ENCODE measurements at places on chromosomes 5 and 9.

- no peak for DNase-seq
Observed at GRCh38 chr9:115237385-115237998, 119.5 kb upstream of the TNC start.

DNA sequence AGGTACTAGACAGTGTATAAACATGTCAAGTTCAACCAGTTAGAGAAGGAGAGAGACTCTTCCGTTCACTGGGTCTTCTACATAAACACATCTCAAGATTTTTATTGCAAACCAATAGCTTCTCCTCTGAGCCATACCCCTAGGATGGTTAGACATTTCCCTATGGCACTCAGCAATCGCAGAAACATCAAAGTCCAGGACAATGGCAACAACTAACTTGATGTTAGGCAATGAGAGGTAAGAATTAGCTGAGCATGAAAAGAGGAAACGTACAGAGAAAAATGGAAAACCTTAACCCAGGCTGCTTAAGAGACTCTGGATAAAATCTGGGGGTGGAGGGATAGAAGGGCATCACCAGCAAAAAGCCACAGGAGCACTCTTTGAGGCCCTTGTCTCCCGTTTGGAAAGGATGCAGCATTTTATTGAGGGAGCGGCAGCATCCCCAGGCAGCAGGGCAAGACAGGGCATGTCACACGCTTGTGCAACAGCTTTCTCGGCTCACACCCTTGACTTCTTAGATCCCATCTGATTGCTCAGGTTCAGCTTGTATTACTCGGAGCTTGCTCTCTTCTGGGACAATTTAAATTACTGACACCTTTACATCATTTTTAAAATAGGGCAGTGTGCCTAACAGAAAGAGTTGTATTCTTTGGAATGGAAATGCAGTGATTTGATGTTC lies 8.6 kb upstream of the PSAT1 start:
- no peak for DNase-seq

DNA sequence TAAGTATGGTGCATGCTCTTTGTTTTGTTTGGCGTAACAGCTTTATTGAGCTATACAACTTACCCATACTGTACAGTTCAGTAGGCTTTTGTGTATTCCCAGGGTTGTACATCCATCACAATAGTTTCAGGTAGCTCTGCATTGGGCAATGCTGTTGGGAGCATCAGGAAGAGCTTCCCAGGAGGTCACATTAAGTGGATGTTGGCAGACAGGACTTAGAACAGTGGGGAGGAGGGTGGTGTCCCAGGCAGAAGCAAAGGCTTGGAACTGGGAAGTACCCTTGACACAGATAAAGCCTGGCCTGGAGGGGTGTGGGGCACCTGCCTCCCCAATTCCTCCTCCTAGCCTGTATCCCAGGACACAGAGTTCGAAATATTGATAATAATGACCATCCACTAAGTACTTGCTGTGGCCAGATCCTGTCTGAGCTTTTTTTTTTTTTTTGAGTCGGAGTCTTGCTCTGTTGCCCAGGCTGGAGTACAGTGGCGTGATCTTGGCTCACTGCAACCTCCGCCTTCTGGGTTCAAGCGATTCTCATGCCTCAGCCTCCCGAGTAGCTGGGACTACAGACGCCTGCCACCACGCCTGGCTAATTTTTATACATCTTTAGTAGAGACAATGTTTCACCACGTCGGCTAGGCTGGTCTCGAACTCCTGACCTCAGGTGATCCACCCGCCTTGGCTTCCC lies 1.3 kb downstream of the BBLN start:
- no peak for DNase-seq

DNA sequence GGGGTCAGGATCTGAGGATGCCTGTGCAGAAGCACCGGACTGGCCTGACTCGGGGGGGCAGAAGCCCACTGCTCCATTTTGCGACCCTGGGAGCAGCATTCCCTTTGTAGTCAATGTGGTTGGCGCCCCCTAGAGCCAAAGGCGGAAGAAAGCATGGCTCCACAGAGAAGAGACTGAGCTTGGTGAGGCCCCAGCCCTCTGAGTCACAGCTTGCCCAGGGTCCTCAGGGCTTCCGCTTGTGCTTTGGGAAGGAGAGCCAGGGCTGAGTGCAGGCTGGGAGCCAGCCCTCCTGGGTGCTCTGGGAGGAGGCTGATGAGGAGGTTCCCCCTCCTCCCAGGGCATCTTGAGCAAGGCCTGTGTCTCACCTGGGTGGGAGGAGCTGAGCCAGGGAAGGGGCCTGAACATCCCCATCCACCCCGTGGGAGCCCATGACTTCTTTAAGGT lies 5.5 kb upstream of the AQP3 start:
- peak; percentile 75 for DNase-seq

DNA sequence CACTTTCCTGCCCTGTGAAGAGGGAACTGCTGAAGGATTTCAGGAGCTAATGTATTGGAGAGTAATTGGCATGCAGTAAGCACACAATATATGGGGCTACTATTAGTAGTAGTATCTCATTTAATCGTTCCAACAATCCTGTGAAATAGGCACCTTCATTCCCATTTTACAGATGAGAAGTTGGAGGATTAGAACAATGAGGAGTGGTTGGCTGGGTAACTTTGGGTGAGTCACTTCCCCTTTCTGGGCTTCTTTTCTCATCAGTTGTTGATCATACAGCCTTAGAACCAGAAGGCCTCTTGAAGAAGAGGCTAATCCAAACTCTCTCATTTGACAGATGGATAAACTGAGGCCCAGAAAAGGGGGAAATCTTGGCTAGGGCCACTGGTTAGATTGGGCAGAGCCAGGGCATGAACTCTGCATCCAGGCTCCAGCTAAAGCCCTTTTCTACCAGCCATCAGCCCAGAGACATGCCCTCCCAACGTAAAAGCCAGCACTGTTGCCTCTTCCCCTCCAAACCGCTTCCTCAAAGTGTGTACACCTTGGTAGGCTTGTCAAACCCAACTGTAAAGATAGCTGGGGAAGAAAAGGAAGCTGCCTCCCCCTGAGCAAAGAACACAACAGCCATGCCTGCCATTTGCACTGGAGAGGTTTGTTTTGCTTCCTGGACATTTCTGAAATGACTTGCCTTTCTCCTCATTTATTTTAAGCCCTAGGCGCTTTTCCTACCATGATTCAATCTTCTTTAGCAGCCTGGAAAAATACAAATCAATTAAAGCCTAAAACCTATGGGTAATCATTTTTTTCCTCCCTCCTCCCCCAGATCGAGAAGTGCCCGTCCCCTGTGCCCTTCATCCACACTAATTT lies 992 bp downstream of the SPACA9 start:
- no peak for DNase-seq

DNA sequence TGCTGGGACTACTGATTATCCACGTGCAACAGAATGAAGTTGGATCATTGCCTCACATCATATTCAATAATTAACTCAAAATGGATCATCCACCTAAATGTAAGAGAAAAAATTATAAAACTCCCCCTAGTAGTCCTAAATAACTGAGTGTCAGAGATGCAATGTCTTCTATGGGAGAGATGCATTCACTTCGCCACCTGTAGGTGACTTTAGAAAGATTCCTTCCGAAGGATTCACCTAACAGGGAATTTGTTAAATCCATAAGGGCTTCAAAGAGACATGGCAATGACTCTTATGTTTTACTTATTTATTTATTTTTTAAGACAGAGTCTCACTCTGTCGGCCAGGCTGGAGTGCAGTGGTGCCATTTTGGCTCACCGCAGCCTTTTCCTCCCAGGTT lies 526.0 kb downstream of the MTRR start:
- no peak for DNase-seq

DNA sequence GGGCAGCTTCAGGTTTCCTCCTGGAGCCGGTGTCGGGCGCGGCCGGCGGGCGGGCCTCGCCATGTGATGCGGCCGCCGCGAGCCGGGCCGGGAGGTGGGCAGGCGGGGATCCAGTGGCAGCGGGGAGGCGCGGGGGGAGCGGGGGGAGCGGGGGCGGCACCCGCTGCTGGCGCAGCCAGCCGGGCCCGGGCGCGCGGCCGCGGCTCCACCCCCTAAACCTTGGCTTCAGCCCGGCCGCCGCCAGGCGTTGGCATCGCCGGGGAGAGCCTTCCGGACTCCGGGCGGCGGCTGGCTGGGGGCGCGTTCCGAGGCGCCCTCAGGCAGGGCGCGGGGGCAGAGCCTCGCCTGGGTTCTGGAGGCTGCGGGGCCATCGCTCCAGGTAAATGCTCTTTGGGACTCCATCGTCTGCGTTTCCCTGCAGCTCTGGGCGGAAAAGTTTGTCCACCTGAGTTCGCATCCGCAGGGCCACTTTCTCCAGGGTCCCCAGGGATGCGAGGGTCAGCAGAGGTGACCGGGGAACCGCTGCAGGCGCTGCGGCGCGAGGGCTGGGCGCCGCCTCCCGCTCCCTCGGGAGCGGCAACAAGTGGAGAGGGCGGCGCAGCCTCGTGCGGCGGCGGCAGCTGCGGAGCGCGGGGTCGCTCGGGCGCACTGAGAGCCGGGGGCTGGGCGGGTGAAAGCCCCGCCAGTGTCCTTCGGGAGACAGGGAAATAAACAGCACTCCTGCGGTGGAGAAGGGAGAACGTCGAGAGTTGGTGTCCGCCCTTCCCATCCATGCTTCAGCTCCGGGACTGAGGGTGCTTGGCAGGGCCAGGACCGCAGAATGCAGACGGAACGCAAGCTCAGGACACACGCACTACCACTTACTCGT lies at the start of gene ARHGEF28:
Gene ARHGEF28, plus strand, starts transcription at position 253 of the 868 bp plus-strand sequence. CDS start 58,656 bp downstream, outside the sequence.
- DNase-seq: peak; percentile 60

- no peak for DNase-seq
Observed at GRCh38 chr5:157785801-157786200, 42.3 kb downstream of the LSM11 start.

GRCh38 chr9:14405176-14405706 lies 91.3 kb upstream of the NFIB start:
- no peak for DNase-seq

DNA sequence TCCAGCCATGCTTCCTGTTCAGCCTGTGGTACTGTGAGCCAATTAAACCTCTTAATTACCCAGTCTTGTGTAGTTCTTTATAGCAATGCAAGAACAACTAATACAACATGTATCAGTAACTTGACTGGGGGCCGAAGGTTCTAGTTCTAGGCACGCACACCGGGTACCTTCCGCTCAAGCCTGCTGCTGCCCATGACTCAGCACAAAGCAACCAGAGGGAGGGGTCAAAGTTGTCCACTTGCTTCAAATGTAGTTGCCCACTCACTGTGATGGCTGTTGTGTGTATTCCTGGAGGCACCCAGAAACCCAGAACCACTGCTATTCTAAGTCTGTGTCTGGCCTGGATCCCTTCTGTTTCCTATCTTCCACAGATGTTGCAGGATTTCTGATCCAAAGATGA lies 222.6 kb downstream of the FRMD3 start:
- no peak for DNase-seq

GRCh38 chr9:7936163-7936562 lies 136.6 kb upstream of the DMAC1 start:
- DNase-seq: no peak

GRCh38 chr9:98192503-98193335 lies at the start of gene CORO2A:
Gene CORO2A (minus strand): TSS chr9:98192637. CDS start chr9:98157660, 34,977 bp downstream.
- peak; percentile 83 for DNase-seq

DNA sequence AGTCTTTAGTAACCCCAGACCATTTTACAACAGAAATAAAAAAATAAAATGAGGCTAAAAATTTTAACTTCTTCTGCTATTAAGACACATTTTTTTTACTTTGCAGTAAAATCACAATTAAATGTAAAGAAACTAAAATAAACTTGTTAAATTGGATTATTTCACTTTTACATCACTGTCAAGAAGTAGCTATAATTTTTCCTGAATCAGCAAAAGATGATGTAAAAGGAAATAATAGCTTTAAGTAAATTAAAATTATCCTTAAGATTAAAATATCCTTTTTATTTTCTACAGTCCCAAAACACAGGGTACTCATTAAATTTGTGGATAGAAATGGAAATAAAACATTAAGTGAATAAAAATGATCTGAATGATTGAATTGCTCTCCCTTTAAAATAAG lies 44.5 kb downstream of the TMEM232 start:
- no peak for DNase-seq

- no peak for DNase-seq
Observed at GRCh38 chr9:79928661-79929223, 357.0 kb downstream of the TLE4 start.

GRCh38 chr5:74085782-74086181 lies 459.8 kb downstream of the ARHGEF28 start:
- DNase-seq: no peak

DNA sequence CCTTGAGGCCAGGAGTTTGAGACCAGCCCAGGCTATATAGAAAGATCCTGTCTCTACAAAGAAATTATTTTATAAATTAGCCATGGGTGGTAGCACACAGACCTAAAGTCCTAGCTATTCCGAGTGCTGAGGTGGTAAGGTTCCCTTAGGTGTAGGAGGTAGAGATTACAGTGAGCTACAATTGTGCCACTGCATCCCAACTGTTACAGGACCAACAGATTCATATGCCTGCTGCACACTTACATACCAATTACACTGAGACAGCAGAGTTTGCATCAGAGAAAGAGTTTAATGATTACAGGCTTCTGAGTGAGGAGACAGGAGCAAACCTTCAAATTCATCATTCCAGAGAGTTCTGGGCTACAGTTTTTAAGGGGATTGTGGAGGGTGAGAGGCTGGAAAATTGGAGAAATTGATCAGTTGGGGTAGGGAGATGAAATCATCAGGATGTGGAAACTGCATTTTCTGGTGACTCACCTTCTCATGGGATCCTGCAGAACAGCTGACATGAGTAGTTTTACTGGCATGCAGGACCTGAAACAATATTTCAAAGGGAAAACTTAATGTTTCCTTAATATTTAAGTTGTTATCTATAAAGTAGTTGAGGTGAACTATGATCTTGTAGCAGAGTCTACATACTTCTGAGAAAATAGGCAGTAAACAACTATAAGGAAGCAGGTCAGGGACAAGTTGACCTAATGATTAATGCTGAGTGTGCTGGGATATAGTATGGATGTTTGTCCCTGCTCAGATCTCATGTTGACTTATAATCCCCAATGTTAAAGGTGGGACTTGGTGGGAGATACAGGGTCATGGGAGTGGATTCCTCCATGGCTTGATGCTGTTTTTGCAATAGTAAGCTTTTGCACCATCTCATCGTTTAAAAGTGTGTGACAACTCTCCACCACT lies 54.7 kb downstream of the ANXA2R start:
- peak; percentile 73 for DNase-seq

GRCh38 chr9:99140685-99141314 lies 35.9 kb downstream of the TGFBR1 start:
- DNase-seq: peak; percentile 70

DNA sequence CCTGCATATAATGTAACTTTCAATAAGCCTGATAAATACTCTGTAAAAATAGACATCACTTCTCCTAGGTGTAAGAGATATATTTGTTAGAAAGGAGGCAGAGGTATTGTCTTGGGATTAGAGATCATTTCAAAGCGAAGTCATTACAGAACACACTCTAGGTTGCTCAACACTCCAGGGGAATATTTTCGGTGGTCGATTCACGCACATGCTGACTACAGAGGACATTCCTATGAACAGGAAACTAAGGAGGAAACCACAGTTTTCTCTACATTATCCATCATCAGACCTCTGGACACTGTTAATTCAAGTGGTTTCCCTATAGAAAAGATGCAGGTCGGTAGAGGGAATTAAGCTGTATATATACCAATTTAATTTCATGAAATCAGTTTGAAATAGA lies 370.0 kb downstream of the NDUFS4 start:
- no peak for DNase-seq
